IPS-NIHi11 (cell line): ENCODE measurements at places on chromosomes 12 and 14.

DNA sequence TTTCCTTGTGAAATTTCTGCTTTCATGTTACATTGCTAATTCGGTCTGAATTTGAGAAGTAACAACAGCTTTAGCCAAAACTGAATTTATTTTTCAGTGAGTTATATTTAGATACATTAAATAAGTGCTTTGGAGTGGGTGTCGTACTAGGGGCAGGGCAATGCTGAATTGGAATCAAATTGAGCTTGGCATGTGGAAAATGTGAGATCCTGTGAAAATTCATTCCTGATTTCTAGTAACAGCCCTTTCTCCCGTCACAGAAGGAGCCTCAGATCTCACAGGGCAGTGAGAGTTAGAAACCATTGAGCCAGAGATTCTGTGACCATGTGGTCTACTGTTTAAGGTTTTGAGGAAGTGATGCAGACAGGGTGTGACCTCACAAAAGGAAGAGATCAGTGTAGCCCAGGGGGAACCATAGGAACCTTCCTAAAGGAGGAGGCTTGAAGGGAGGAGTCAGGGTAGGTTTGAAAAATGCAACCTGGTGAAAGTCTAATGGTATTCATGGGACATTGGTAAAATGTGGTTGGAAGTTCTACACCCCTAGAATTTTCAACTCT, 1136.8 kb downstream of the AACS start:
- DNase-seq = no peak

DNA sequence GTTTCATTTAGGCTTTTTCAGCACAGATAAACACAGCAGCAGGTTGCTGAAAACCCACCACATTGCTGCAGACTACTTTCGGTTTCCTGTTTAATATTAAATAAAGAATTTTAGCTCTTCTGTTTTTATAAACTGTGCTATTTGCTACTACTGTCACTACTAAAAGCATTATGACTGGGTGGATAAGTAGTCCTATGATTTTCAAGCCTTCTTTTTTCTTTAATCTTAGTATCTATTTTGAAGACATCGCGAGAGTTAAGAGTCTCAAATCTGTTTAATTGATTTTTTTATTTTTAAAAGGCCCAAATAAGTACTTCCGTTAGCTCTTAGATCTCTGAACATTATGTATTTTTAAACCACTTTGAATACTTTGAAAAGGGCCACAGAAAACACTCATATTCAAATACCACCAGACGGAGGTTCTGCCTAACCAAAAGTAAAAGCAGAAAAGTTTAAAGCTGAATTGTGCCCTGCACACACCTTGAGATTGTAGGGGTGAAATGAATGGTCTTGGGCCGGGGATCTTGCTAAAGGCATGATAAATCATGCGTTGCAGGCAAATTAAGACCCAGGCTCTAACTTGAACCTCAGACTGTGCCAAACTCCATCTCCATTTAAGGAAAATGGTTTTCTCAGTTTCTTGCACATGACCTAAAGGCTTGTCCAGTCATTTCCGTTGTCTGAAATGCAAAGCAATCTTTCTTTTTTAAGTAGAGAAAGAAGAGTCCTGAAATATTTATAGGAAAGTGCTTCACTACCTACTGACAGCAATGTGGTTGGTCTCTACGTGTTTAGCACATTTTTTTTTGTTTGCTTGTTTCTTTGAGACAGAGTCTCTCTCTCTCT, 13.6 kb upstream of the FOXN3 start:
- DNase-seq = no peak

DNA sequence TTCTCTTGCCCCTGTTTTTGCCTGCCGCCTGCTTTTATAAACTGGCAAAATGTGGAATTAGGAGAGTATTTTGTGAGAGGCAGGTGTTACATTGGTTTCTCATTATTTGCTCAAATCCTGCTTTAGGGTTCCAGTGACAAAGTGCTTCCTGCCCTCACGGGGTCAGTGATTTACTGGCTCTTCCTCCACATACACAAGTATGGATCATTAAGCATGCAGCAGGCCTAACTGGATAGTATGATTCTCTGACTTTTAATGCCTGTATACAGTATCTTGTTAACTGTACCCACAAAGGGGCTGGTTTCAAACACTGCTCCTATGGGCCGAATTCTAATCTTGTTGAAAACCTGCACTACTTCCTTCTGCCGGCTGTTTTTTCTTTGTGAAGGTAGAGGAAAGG, 63.2 kb downstream of the PTCSC3 start:
- no peak for DNase-seq

GRCh38 chr12:47975036-47975620, 11.7 kb downstream of the TMEM106C start:
- DNase-seq = no peak

- no peak for DNase-seq
Measured at GRCh38 chr12:108560321-108560721, 652 bp downstream of the SART3 start.
